NCI-H2081 (cell line): ENCODE measurements at places on chromosomes 3 and 15.

- no peak for DNase-seq
Measured at GRCh38 chr3:117553461-117553860, 843.9 kb downstream of the TUSC7 start.

DNA sequence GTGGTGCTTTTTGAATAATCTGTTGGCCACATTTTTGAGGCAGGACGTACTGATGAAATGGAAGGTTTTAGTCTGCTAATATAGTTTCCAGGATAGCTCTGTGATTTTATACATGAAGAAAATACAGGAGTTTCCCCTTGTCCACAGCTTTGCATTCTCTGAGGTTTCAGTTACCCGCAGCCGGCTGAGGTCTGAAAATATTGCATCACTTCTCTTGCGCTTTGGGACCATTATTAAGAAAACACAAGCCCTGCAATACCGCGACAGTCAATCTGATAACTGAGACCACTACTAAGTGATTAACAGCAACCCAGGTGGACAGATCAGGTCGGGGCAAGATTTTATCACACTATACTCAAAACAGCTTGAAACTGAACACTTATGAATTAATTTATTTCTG, 33.0 kb downstream of the BLM start:
- no peak for DNase-seq

DNA sequence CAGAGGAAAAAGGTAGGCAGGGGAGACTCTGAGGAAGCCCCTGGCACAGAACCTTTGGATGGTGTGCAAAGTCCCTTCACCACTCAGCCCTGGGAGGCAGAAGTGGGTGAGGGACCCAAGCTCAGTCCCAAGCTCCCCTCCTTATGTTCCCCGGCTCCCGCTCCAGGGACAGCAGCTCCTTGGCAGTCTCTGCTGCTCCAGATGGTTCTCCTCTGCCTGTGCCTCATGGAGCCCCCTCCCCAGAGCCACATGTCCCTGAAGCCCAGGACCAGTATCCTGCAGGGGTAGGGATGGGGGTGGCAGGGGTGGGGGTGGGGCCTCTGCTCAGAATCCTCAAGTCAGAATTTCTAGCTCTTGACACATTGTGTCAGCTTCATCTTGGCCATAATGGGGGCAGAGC, 8.0 kb upstream of the CAMKV start:
- DNase-seq: no peak

GRCh38 chr3:121621491-121621890, 28.3 kb downstream of the FBXO40 start:
- no peak for DNase-seq

- DNase-seq: no peak
Measured at GRCh38 chr3:12388185-12388584, 96.1 kb upstream of the TSEN2 start.

- DNase-seq: no peak
Measured at GRCh38 chr3:194218646-194219453, 82.9 kb downstream of the HES1 start.

GRCh38 chr3:189298469-189299375, 127.0 kb downstream of the TPRG1 start:
- DNase-seq: no peak
